RKO (cell line): ENCODE measurements at places on chromosomes 2 and 18.

DNA sequence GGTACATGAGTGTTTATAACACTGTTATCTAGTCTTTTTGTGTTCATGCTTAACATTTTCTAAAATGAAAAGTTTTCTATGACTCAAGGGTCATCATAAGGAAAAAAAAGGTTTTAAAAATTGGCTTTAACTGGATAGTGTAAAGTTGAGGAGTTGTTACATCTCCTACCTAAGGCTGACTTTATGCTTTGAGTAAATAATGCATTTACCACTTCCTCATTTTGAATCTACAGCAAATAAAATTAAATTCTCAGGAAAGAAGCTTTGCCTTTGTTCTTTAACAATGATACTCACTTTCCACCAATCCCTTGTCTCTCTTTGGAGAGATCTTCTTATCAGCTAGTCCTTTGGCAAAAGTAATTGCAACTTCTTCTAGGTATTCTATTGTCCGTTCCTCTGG is 29.7 kb downstream of the HADHA start:
- no peak for DNase-seq

DNA sequence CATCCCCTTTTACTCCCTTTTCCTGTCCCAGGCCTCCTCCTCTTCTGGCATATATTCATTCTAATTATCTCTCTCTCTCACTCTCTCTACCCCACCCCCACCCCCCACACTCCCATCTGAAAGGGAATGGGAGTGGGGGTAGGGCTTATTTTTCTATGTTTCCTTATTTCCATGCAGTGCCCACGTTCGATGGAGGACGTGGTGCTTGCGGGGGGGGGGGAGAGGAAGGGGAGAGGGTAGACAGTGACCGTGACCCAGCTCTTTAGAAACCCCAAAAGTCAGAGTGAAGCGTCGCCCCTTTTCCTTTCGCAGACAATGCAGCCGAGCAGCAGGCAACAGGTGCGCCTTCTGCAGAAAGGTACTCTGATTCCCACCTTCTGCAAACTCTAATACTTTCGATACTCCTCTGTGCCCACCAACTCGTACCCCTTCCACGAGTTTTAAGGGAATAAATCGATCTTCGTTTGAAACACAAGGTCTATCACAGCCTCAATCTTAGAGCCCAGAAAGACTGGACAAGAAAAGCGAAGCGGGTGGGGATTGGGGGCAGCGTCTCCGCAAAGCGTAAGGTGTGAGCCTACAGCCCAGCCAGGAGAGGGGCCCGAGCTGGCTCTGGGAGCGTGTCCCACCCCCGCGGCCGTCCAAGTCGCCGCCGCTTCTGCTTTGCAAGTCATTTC is 891 bp upstream of the NR4A2 start:
- no peak for DNase-seq

DNA sequence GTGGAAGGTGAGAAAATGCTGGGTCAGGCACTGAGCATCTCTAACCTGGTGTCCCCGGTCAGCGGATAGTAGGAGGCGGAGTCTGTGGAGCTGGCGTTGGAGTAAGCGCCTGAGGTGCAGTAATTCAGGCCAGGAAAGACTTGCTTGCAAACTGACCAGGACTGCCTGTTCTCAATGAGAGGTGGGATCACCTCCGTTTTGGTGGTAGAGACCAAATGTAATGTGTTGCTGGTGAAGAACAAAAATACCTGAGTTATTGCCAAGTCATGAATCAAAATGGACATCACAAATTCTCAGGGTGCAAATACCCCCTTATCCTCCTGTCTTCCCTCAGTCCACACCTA is 24.2 kb downstream of the APOB start:
- no peak for DNase-seq

- DNase-seq: no peak
Observed at GRCh38 chr2:54479424-54479823, 23.3 kb downstream of the SPTBN1 start.

DNA sequence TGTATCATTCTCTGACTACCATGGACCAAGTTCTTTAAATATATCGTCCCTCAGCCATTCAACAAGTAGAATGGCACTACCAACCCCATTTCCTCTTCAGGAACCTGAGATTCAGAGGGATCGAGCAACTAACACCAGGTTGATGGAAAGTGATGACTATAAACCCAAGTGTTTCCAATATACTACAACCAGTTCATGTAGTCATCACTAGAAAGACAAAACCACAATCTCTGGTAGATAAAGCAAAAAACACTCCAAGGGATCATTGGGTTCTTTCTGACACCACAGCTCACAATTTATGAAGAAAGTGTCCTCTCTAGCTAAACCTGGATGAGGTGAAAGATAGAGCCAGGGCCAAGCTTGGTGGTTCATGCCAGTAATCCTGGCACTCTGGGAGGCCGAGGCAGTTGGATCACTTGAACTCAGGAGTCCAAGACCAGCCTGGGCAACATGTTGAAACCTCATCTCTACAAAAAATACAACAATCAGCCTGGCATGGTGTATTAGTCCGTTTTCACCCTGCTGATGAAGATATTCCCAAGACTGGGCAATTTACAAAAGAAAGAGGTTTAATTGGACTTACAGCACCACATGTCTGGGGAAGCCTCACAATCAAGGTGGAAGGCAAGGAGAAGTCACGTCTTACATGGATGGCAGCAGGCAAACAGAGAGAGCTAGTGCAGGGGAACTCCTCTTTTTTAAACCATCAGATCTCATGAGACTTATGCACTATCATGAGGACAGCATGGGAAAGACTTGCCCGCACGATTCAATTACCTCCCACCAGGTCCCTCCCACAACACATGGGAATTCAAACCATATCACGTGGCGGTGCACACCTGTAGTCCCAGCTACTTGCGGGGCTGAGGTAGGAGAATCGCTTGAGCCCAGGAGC is 2.2 kb downstream of the CD226 start:
- DNase-seq: no peak

DNA sequence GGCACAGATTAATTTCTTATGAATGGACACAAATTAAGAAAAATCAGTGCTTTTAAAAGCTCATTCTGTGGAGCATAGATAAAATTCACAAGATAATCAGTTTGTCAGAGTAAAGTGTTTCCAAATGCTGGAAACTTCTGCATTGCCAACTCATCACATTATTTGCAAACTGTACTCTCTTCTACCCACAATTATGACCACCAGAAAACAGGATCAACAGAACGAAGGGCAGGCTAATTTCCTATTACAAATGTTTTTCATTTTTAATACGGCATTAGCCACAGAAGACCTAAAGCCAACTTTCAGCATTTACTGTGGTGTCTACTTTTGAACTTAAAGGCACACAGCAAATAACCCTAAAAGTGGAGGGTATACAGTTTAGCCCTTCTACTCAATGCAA is 6.0 kb downstream of the IRS1 start:
- no peak for DNase-seq

- no peak for DNase-seq
Observed at GRCh38 chr2:175630280-175631244, 371.5 kb downstream of the LNPK start.

DNA sequence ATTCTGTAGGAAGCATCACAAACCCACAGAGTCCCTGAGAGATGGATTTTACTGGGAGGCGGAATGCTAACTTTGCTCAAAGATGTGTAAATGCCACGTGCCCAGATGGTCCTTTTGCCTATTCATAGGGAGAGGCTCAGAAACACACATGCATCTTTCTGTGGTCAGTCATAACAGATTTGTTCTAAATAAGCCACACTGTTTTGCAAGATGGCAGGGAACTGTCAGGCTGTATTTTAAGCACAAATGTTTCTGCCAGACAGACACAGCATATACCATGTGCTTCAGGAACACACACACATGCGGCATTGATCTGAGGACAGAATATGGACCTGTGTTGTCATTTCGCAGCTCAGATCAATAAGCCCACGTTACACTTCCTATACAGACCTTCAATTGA is 312.0 kb downstream of the GPD2 start:
- DNase-seq: no peak

GRCh38 chr2:16359961-16360360 is 305.7 kb downstream of the CYRIA start:
- no peak for DNase-seq

GRCh38 chr2:224751996-224752698 is 36.0 kb upstream of the CCDC195 start:
- no peak for DNase-seq

GRCh38 chr2:47076586-47077441 is 78.3 kb downstream of the STPG4 start:
- DNase-seq: peak; percentile 29

DNA sequence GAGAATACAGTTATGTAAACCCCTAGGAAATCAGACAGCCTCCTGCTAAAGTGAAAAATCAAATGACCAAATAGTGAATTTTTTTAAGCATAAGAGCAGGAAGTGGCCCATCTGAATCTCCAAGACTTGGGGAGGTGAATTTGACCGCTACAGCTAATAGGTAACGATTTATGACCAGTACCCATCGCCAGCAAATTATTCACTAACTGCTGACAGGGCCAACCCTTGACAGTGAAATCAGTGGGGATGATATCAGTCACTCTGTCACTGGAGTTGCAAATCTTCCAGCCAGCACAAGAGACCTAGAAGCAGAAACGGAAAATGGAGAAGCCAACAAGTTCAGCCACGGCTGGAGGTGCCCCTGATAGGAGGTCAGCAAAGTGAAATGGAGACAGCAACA is 164.3 kb upstream of the PIK3C3 start:
- no peak for DNase-seq

DNA sequence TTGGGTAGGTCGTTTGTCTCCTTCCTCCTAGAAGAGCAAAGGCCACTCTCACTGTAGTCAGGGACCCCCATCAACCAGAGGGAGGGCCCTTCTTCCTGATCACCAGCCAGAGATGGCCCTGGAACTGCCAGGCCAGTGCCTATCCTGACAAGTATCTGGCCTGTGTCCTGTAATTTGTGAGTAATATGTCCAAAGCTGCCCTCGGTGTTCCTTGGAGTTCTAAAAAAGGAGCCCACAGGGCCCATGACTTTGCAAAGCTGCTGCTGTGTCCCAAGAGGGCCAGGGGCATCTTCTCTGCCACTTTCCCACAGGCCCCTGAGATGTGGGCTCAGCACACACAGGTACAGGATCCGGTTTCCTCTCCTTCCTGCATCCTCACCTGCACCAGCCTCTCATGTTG is 212.4 kb downstream of the SEPTIN10 start:
- DNase-seq: no peak

DNA sequence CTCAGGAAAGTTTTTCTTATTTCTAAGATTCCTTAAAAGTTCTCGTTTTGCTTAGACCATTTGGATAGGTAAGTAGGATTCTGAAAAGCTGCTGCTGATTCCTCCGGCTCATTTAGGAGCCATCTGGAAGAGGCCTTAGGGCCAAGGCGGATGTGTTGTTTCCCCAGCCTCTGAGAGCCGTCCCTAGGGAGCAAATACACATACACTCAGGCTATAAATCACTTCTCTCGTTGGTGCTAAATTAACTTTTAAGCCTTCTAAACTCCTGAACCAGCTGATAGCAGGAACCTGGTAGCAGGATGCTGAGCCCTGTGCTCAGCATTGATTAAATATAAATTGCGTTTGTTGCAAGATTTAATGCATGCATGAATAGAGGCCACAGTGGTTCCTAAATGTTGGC is 109.8 kb downstream of the ADCYAP1 start:
- DNase-seq: no peak

DNA sequence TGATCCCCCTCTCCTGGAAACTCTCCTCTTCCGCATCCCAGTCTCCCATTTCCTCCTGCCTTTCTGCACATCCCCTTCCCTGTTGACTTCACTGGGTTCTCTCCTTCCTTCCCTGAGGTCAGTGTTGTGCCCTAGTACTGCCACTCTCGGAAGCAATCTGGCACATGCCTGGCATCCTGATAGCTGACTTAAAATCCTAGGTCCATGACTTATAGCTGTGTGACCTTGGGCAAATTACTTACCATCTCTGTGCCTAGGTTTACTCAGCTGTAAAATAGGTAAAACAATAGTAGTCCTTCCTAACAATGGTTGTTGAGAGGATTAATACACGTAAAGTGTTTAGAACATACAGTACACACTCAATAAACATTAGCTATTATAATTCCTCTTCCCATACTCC is 9.3 kb downstream of the EVA1A start:
- DNase-seq: no peak

GRCh38 chr18:61569176-61569892 is 236.1 kb downstream of the CDH20 start:
- DNase-seq: no peak

- DNase-seq: no peak
Observed at GRCh38 chr2:144237830-144238627, 281.9 kb downstream of the ZEB2 start.

DNA sequence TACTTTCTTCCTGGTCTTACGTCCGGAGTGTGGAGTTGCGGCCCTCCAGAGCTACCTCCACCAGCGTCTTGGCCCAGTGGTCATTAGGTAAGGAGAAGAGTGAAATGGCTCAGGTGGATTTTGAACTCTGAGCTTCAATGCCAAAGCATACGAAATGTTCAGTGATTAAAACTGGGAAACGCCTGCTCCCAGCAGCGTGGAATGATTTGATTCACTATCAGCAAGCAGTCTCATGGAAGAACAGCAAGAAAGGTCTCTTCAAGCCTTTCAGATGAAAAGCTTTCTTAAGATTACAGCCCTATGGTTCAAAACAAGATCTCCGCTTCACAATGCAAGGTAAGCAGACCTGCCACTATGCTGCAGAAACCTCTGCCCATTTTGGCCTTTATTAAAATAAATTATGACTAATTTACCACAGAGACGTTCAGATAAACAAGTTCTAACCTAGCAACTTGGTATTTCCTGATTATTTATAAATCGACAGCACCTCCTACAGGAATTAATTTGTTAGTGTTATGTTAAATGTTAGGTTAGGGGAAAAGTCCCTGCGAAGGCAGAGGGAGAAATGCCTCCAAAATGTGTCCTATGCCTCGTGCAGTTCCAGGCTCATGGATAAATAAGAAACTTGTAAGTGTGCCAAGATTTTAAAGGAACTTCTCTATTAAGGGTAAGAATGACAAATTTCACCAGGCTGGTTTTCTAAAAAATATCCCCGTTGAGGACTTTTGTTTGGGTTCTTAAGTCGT is 10.1 kb downstream of the SP9 start:
- peak; percentile 79 for DNase-seq

DNA sequence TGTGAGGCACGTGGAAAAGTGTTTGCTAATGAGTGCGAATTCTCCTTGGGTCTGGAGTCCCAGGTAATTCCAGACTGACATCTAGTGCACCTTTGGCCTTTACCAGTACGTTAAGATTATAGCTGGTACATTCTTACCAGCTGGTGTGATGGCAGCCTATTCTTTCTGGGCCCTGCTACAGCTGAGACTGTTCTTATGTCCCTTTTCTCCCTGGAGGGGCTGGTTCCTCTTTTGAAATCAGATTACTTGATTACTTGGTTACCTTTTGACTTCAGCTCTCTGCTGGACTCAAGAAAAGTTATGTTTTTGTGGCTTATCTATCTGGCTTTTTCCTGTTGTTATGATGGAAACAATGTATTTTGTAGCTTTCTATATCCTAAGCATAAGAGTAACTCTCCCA is 14.5 kb downstream of the CABYR start:
- DNase-seq: no peak

GRCh38 chr18:46650681-46651080 is 6.3 kb downstream of the LOXHD1 start:
- DNase-seq: no peak

- DNase-seq: no peak
Observed at GRCh38 chr2:71832388-71832787, 315.3 kb downstream of the CYP26B1 start.

GRCh38 chr2:227822416-227823003 is 8.9 kb downstream of the CCL20 start:
- DNase-seq: no peak
